ENCODE measurements at places on chromosomes 3 and 15.

GRCh38 chr3:22117751-22118346, 366.8 kb upstream of the ZNF385D start:
- no peak for DNase-seq

- no peak for DNase-seq
Measured at GRCh38 chr15:88681610-88682221, 42.9 kb downstream of the ISG20 start.

DNA sequence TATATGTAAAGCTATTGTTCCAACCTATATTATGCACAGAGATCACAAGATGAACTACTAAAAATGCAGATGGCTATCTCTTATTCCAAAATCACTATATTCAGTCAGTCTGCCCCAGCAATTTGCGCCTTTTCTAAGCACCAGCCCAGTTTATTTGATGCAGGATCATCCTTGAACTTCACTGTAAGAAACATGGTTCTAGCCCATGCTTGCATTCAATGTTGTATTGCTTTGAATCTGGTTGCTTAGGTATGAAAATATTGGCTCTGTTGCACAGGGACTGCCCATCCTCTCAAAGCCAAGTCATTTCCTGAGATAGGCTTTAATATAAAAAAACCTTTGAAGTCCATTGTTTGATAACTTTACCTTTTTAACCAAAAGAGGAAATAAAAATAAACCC, 170.5 kb upstream of the LRIG1 start:
- no peak for DNase-seq

DNA sequence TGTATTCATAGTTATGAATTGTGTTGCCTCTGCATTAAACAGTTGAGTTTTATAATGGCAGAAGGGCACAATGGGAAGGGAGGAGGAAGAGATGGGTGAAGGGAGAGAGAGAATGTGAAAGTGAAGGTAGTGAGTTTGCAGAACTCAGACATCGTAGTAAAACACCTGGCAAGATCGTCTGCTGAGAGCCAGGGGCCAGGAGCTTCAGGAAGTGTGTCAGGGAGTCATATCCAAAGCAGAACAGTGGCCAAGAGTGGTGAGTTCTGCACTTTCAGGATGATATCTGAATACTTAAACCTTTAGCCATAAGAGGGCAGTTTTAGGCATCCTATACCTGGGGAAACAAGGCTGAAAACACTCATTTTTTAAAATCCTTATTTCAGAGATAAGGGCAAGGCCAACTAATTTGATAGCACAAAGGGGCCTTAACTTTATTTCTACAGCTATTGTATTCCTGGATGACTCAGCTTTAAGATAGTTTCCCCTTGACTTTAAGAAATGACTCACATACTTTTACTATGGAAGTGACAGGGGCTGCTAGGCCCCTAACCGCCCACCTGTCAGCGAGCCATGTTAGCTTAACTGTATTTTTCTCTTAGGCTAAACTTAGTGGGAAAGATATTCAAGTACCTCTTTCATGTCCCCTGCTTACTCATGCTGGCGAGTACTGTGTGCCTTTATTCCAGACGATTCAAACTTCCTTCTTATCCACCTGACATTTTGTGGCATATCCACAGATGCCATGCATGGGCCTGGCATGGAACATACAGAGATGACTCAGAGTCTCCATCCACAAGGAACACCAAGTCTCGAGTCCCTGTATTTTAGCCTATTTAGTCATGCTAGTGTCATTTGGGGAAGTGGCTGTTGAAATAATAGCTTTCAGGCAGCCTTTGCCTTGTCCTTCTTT, 53.9 kb downstream of the RLBP1 start:
- DNase-seq, result peak; percentile 74

- DNase-seq, result no peak
Measured at GRCh38 chr3:105274958-105275357, 91.8 kb upstream of the ALCAM start.

GRCh38 chr3:53588122-53588521, 93.7 kb downstream of the CACNA1D start:
- no peak for DNase-seq

- DNase-seq, result no peak
Measured at GRCh38 chr15:32824777-32825176, 107.0 kb downstream of the GREM1 start.

DNA sequence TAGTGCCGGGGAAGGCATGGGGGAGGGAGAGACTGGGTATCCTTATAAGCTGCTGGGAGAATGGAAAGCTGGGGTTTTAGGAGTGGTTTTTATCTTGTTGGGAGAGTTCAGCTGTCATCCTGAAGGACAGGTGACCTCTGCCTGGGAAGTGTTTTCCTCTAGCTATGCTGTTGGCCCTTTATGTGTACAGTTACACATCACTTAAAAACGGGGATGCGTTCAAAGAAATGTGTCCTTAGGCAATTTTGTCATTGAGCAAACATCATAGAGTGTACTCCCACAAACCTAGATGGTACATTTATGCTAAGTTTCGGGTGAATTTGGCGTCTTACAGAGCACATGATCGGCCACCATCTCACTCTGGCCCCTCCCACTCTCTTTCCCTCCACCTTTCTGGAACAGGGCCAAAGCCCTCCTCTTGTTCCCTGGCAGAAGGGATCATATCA, 164.3 kb upstream of the NUDT16 start:
- no peak for DNase-seq

GRCh38 chr3:179432021-179432420, 19.2 kb downstream of the GNB4 start:
- no peak for DNase-seq

DNA sequence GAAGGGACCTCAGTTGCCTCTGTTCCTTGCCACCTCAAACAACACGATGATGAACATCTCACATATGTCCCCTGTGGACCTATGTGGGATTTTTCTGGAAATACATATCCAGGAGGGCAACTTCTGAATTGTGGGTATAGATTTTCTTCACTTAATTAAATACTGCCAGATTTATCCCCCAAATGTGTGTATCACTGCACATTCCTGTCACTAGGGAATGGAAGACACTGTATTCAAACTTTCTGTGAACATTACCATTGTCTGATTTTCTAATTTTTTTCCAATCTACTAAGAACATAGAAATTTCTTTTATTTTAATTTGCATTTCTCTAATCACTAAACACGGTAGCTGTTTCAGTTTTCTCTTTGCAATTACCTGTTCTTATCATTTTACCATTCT, 102.0 kb upstream of the MRPS22 start:
- DNase-seq, result no peak

DNA sequence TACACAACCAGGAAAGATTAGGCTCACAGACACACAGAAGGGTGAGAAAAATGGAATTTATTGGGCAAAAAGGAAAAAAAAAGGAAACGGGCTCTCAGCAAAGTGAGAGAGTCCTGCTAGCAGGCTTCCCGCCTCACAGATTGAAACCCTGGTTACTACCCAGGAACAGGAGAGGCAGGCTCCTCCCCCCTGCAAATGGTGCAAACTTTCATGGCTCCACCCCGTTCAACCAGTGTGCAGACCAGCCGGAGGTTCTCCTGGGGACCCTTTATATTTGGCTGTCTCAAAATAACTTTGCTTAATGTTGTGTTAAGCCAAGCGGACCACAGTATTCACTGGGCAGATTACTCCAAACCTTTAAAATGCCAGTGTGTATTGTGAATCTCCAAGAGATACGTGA, 40.3 kb downstream of the IL1RAP start:
- DNase-seq, result no peak

- DNase-seq, result no peak
Measured at GRCh38 chr3:39541917-39542329, 74.4 kb downstream of the MOBP start.

GRCh38 chr3:172511783-172512762, 11.2 kb downstream of the TNFSF10 start:
- DNase-seq, result peak; percentile 54

GRCh38 chr3:101042996-101043686, 49.9 kb upstream of the ABI3BP start:
- DNase-seq, result no peak

- DNase-seq, result no peak
Measured at GRCh38 chr3:75978686-75979085, 193.3 kb upstream of the ZNF717 start.

DNA sequence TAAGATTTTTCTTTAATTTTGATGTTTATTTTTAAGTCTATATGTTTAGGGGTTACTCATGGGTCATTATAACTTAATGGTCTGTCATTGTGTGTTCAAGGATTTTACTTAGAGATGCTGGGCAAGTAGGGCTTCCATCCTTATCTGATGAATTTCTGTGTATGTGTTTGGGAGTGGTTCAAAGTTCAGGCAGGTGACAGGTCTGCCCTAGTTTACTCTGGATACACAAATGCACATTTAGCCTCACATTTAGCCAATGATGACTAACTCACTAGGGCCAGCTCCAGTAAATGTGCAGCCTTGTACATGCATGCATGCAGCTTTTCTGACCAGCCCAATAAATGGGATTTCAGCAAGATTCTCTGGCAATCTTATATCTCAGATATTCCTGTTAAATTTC, 554.1 kb downstream of the SI start:
- DNase-seq, result no peak

- no peak for DNase-seq
Measured at GRCh38 chr3:140094487-140094886, 159.5 kb downstream of the CLSTN2 start.

DNA sequence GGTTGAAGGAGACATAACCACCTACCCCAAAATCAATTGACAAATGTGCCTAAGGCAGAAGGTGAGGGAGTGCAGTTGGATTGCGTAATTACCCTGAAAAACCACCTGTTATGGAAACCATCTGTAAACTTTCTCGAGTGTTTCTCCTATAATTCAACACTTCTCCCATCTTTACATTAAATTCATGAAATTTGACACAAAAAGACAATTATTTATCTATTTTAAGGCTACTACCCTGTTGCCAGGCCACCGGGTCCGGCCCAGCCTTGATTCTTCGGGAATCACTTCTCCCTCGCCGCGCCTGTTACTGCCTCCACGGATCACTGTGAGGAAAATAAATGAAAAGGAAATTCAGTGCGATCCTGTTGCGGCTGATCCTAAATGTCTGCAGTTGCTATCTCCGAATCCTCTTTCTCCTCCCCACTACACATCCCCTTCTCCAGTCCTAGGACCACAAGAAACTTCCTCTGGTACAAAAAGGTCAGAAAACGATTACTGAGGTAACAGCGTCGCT, 646 bp downstream of the IQCB1 start:
- DNase-seq, result no peak

- DNase-seq, result no peak
Measured at GRCh38 chr3:32246079-32246675, 7.7 kb downstream of the CMTM8 start.

- peak; percentile 35 for DNase-seq
Measured at GRCh38 chr3:136818769-136819391, at the start of gene SLC35G2. Gene SLC35G2 (plus strand): TSS chr3:136819126. CDS start chr3:136854461, 35,335 bp downstream.

- no peak for DNase-seq
Measured at GRCh38 chr3:17500618-17501017, 241.8 kb downstream of the TBC1D5 start.

DNA sequence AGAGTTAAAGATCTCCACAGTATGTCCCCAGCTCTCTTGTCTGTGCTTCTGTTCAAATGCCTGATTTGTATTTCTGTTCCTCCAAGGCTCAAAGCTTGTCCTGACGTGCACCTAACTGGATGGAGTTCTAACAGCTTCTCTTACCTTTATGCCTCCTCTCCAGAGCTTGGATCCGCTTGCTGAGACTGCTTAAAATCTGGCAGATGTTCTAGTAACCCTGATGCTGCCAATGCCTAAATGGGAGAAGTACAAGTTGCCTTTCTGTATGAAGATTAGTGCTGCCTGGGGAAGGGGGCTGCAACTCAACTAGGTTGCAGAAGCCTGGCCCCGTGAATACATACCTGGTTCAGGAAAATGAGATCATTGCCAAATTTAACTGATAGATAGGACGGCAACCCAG, 354.5 kb upstream of the KCNMB2 start:
- no peak for DNase-seq

DNA sequence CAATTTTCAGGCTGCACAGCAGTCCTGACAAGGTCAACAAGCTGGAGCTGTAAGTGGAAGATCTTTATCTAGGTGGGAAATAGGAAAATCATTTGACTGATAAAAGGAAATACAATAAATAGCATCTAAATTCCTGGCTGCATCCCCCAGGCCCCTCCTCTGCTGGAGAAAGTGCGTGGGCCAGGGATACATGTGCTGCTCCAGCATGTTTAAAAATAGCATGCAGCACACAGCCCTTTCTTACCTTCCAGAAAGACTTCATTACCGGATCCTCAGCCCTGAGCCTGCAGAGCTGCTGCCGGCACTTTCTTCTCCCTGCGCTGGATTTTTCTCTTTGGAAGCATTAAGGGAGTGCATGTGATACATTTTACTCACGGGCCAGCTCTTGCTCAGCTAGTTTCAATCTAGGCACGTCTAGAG, 77.3 kb downstream of the HMG20A start:
- DNase-seq, result no peak

DNA sequence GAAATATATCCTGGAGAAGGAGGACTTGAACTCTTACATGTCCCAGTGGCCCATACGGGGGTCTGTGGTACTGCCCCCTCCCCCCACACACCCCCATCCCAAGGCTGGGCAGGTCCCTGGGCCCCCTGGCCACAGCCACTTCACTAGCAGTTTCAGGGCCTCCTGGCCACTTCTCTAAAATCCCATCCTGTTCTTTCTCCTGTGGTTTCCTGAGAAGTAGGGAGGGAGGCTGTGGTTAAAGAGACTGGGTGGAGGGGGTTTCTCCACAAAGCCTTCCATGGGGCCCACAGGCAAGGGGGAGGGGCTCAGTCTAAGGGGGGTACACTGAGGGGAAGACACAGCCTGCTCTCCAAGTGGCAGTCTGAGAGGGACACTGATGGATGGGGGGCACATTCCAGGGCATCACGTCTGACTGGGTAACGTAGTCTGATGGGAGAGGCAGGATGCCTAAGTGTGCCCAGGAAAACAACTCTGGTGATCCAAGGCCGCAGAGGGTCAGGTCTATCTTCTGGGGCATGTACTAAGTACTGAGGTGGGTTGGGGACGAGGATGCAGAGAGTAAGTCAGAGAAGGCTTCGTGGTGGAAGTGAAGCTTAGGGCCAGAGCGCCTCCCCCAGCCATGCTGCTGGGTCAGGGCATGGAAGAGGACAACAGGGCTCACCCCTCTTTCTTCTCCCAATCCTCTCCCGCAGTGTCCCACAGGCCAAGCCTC, 48.0 kb upstream of the C15orf39 start:
- DNase-seq, result no peak

DNA sequence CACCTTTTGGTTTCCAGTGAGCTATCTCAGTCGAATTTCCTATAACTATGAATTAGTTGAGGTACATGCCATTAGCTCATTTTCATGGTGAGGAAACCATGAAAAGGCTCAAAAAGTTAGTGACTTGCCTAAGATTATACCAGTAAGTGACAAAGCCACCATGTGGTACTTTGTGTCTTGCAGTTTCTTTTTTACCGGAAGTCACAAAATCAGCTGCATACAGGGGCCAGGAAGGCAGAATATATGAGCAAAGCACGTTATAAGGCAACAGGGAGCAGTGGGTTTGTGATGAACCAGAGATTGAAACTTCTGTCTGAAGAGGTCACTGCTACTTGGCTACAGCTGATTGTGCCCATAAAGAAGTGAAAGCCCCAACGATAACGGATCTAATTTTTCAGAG, 50.3 kb downstream of the CMTM8 start:
- DNase-seq, result no peak

DNA sequence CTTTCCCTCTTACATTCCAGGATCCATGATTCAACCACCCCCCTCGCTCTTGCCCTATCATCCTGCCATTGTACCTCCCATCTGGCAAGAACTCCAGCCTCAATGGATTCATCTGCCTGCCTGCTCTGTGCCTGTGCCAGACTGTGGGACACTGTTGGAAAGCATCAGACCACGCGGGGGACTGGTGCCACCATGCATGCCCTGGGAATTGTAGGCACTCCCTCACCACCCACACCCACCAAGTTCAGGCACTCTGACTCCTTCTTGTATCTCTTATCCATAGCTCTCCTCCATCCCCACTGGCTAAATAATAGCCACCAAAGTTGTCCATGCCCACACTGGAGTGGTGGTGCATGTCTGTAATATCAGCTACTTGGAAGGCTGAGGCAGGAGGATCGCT, 143.8 kb downstream of the TPRA1 start:
- no peak for DNase-seq

Data from stimulated activated CD4-positive, alpha-beta T cell treated with anti-CD3 and anti-CD28 coated beads, Interleukin-4, amount 100 ng/mL, for 1 hour (primary cell).